ENCODE measurements at places on chromosomes 7 and 10.

DNA sequence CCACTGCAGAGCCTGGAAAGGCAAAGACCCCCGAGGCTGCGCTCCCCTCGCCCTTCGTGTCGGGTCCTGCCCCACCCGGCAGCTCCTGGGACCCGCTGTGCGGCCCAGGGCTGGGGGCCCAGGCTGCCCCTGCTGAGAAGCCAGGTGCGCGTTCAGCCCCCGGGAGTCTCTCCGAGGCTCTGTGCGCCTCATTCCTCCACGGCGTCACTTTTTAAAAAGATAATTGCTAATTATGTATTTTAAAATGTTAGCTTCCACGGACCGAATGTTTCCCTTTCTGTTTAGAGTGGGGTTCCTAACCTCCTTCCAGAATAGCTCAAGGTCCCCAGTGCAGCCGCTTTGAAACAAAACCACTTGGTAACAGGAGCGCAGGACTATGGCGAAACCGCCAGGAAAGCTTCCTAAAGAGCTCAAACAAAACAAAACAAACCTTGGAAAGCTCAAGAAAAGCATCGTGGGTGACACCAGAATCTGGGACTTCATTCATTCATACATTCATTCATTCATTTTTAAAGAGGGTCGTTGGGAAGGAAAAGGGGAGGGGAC lies 45.6 kb downstream of the PDIA4 start:
- no peak for DNase-seq

DNA sequence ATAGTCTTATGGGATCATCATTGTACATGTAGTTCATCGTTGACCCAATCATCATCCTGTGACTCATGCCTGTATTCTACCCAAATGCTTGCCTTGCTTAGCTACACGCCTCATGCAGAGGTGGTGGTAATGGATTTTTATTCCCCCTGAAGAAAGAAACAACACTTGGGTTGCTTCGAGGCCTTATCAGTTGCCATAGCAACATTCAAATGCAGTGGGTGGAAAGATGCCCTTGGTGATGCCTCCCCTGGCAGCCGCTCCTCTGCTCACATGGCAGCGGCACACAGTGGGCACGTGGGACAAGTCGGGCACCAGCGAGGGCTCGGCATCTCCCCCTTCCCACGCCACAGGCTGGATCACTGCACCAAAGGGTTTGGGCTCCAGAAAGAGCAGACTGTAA lies 54.0 kb upstream of the NMT2 start:
- DNase-seq, result no peak

DNA sequence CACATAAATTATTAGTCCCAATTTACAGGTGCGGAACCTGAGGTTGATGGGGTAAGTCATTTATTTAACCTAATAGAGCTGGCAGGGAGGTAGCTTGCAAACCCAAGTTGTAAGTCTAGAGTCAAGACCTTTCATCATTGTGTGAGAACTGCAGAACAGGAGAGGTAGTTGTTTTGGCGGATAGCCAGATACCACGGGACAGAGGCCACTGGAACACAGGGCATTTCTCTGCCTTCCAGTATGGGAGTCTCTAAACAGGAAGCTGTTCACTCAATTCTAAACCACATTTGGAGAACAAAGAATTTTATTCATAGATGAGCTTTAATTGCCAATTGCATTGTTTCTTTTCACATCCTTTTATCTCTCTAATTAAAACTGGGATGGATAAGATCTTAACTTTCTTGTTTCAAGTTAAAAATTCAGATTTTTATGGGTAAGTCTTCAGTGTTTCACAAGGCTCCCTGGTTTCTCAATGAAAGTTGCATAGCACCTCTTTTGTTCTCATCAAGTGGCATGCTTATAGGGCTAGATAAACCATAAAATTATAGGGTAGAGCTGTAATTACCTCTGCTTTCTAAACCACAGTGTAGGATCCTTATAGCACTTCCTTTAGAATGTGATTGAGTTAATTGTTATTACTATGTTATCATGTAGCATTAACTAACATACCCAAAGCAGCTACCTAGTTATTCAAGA lies 489.0 kb downstream of the GATA3 start:
- DNase-seq, result no peak

- DNase-seq, result no peak
Observed at GRCh38 chr7:31508823-31509222, 5.1 kb upstream of the ITPRID1 start.

DNA sequence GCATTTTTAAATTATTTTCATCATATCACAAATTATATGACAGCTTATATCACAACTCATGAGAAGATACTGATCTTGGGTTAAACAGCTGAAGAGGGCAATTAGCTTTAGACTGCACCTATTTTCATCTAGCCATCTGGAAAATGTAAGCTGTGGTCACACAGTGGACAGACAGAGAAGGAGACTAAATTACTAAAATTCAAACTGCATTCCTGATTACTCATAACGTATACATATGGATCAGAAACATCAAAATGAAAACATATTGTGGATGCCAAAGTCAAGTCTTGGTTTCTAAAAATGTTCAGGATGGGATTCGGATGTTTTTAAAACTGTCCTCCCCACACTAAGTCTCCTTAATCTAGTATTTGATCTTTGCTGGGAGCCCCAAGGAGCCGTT lies 6.6 kb downstream of the BBIP1 start:
- no peak for DNase-seq

- no peak for DNase-seq
Observed at GRCh38 chr7:98771519-98771918, 98.3 kb downstream of the TMEM130 start.

- no peak for DNase-seq
Observed at GRCh38 chr7:47231032-47231431, 350.9 kb downstream of the TNS3 start.

GRCh38 chr10:118445535-118445934 lies 103.4 kb upstream of the FAM204A start:
- no peak for DNase-seq

GRCh38 chr10:114323023-114323422 lies 81.3 kb downstream of the AFAP1L2 start:
- DNase-seq, result no peak

DNA sequence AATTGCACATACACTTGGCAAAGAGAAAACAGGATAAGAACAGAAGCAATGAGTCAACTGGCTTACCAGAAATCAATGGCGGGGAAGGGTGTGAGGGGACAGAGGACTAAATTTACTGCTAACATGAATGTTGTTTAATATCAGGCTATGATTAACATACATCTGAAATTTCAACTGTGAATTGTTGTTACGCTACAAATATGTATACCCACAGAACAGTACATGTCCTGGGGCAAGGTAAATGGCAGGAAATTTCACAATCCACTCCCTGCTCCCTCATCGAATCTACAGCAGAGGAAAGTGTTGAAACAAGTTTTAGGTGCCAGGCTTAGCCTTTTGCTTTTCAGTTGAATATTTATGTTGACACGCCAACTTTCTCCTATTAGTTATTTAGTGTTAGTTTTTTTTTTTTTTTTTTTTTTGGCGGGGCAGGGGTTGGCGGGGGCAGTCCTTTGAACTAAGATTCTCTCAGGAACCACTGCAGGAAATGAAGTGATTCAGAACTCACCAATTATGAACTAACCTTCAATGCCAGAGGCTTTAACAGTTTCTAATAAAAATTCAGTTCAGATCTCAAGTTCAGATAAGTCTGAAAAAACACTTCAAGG lies 99.0 kb downstream of the UBE2H start:
- no peak for DNase-seq

GRCh38 chr7:44141221-44141850 lies at the start of gene MYL7:
TSS of gene MYL7 (minus strand) at chr7:44141332. CDS start at chr7:44141305, 27 bp downstream.
- DNase-seq, result no peak

DNA sequence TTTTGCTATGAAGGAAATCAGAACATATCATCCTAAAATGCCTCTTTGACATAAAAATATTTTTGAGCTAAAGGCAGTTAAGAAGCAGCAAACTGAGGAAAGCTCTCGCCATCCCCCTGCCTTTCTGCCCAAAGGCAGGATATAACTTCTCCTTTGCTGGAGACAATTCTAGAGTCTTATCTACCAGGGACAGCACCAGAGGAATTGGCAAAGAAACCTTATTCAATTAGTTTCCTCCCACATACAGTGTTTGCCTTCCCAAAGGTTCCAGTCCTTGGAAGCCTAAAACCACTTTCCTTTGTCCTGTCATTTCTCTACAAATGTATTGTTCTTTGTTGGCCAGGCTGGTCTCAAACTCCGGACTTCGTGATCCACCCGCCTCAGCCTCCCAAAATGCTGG lies 33.7 kb downstream of the MASTL start:
- DNase-seq, result no peak

DNA sequence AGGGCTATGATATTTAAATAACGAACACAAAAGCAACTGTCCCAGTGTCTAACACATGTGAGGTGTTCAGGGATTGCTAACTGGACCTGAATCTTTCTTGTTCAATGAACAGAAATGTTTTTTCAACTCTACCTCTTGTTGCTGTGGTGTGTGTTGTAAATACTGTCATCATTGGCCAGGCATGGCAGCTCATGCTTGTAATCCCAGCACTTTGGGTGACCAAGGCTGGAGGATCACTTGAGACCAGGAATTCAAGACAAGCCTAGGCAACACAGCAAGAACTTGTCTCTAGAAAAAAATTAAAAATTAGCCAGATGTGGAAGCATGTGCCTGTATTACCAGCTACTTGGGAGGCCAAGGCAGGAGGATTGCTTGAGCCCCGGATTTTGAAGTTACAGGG lies 1250.9 kb downstream of the TYW1 start:
- no peak for DNase-seq

GRCh38 chr7:139112741-139113250 lies 3.3 kb upstream of the ZC3HAV1 start:
- DNase-seq, result no peak

- DNase-seq, result no peak
Observed at GRCh38 chr10:60212195-60212594, 177.5 kb downstream of the ANK3 start.

DNA sequence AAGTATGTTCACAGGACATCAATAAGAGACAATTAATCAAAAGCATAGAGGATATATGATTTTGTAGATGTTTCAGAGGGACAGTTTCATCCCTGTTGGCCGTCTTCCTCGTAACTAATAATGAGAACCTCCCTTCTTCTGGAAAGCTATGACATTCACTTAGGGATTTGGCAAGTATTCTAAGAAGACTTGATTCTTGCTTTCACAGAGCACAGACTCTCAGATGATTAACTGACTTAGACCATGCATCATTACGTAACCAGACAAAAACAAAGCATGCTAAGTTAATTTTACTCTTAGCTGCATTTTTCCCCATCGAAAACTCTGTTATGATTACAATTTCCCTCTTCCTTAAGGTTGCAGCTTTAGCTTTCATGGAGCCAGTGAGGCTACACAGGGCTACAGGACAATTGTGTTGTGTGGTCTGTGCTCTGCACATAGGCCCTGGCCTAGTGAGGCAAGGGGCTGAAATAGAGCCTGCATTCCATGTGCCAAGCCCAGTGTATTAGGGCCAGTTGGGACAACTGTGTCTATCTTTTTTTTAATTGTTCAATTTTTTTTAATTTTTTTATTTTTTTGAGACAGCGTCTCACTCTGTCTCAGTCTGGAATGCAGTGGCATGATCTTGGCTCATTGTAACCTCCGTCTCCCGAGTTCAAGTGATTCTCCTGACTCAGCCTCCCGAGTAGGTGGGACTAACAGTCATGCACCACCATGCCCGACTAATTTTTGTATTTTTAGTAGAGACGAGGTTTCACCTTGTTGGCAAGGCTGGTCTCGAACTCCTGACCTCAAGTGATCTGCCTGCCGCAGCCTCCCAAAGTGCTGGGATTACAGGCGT lies 105.3 kb downstream of the PLXDC2 start:
- no peak for DNase-seq

DNA sequence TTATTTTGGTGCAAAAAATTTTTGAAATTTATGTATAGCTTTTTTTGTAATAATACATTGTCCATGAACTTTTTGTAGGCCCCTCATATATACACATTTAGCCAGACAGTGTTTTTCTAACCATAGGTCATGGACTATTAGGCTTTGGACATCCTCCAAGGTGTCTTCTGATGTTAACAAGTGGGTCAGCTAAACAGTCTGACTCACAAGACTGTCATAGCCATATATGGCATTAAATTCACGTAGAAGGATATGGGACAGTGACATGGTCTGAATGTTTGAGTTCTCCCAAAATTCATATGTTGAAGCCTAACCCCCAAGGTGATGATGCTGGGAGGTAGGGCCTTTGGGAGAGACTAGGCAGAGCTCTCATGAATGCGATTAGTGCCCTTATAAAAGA lies 14.0 kb upstream of the NUB1 start:
- DNase-seq, result no peak

DNA sequence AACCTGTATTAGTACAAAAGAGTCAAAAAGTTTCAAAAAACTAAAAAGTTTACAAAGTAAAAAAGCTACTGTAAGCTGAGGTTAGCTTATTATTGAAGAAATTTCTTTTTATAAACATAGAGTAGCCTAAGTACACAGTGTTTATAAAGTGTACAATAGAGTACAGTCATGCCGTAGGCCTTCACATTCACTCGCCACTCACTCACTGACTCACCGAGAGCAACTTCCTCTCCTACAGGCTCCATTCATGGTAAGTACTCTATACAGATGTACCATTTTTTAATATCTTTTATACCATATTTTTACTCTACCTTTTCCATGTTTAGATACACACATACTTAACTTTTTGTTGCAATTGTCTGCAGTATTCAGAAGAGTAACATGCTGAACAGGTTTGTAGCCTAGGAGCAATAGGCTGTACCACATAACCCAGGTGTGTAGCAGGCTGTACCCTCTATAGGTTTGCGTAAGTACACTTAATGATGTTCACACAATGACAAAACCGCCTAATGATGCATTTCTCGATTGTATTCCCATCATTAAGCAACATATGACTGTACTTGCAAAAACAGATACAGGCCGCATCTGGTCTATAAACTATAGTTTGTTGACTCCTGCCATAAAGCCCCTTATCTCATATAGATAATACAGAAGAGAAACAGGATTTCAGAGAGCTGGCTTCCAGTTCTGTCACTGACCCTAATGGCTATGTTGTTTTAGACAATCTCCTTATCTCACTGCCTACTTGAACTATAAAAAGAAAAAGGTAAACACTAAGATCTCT lies 438.8 kb downstream of the HTR7 start:
- DNase-seq, result no peak

GRCh38 chr7:127619681-127620405 lies 1.9 kb upstream of the PAX4 start:
- no peak for DNase-seq
